Esophagus squamous epithelium (tissue), 5 donors: ENCODE measurements at places on chromosomes 3 and 15.

DNA sequence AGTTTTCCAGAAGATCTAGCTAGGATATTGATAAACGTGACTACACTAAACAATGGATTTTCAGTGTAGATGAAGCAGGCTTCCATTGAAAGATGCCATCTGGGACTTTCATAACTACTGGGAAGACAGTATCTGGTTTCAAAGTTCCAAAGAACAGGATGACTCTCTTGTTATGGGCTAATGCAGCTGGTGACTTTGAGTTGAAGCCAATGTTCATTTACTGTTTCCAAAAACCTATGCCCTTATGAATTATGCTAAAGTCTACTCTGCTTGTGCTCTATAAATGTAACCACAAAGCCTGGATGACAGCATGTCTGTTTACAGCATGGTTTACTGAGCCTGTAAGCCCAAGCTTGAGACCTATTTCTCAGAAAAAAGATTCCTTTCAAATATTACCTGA lies 245.4 kb downstream of the GBE1 start:
- DNase-seq = no peak

- DNase-seq = no peak
Observed at GRCh38 chr3:13480340-13481318, 523 bp downstream of the HDAC11 start.

GRCh38 chr15:60392601-60392985 lies 5.2 kb downstream of the ANXA2 start:
- no peak for DNase-seq

- DNase-seq = no peak
Observed at GRCh38 chr3:143121241-143122088, 1.9 kb downstream of the CHST2 start.

GRCh38 chr3:158728851-158729250 lies 3.4 kb downstream of the RARRES1 start:
- DNase-seq = no peak

DNA sequence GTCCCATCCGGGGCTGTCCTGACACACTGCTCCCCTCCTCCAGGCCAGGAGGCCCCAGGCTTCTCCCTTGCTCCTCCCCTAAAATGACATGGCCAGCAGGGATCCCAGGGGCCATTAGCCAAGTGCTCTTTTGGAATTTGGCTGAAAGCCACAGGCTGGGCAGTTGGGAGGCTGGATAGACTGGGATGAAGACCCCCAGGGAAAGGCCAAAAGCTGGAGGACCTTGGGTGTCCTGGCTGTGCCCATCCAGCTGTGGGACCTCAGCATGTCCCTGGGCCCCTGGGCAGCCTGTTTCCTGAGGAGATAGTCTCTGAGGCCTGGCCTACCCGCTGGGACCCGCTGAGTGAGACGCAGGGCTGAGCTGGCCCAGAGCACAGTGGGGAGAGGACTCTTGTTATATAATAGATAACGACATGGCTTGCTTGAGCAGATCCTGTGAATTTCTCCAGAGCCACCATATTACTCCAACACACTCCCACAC lies 5.7 kb upstream of the PDE8A start:
- DNase-seq = no peak

DNA sequence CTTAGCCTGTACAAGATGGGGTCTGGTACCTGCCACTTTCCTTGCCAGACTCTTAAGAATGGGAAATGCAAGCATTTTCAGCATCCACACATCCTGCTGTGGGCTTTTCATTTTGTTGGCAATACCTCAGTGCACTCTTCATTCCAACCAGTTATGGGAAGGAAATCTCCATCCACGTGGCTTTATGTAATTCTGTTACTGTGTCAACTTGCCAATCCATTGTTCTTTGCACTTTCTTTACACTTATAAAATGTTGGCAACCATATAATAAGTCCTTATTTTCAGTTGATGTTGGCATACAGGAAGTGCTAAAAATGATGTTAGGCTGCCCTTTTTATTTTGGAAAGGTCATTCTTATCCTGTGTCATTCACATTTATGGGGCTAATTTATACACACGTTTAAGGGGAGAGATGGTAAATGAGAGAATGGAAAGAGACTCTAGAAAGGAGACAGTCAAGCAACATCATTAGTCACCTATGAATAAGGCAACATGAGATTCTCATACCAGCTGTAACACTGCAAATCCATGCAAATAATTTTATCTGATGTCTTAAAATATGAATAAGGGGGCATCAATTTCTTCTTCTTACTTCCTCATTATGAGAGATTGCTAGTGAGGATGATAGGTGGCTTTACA lies 238.7 kb downstream of the CHST2 start:
- no peak for DNase-seq

DNA sequence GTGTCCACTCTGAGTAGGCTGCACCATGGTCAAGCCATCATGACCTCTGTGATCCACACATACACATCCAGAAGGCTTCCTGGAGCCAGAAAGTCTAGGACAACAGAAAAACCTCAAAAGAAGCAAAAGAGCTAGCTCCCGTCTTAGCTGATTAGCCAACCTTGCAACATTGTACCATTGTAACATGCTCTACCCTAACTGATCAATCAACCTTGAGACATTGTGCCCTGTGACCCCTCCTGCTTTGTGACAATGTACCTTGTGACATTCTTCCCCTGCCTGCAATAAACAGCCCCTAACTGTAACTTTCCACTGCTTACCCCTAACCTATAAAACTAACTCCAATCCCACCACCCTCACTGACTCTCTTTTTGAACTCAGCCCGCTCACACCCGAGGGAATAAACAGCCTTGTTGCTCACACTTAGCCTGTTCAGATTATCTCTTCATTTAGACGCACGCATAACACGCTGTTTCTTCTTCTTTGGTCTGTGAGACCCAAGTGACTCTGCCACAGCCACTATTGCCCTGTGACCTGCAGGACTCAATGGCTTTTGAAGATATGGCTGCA lies 1104.6 kb downstream of the OTOL1 start:
- no peak for DNase-seq

DNA sequence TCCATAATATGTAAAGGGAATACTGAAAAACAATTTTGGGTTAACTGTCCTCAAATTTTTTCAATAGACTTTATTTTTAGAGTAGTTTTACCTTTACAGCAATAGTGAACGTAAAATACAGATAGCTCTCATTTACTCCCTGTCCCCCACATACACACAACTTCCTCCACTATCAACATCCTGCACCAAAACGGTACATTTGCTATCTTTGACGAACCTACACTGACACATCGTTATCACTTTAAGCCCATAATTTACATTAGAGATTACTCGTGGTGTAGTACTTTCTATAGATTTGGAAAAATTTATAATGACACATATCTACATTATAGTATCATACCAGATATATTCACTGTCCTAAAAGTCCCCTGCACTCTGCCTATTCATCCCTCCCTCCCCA lies 16.9 kb upstream of the P2RY1 start:
- DNase-seq = no peak

GRCh38 chr15:83695901-83696425 lies 42.0 kb downstream of the ADAMTSL3 start:
- no peak for DNase-seq

GRCh38 chr3:60854791-60855190 lies 396.5 kb downstream of the FHIT start:
- DNase-seq = no peak

DNA sequence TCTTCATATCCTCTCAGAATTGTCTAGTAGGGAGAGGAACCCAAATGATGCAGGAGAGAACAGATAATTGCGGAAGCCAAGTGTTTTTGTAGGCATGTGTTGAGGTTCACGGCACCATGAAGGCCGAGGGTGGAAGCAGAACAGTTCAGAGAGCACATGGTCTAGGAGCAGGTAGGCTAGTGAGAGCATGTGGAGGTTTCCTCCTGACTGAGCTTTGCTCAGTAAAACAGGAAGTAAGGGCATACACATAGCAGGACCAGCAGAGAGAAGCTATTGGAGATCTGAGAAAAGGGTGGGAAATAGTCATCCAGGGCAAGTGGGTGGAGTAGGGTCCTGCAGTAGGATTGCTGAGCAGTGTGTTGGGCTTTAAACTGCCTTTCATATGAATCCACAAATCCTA lies 491.1 kb downstream of the FHIT start:
- DNase-seq = no peak

DNA sequence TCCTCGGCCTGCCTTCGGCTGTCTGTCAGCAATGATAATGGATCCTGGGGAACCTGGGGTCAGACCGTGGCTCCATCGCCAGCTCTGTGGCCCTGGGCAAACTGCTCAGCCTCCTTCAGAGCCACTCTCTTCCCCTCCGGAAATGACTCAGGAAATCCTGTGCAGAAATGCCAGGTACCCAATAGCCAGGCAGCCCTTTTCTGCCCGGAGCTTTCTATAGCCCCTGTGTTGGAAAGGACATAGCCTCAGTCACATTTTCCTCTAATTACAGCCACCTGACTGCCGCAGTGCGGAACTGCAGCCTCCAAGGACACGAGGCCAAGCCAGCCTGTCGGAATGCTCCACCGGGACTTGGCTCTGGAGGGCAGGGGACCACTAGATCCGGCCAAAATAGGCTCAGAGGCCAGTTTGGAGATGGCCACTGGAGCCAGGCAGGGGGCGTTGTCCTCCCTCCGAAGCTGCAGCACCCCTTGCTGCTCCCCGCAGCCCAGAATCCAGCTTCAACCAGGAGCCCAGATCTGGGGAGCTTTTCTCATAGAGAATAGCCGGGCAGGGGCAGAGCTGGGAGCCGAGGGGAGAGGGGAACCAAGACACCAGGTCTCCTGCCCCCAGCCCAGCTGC lies 11.6 kb upstream of the ZXDC start:
- DNase-seq = no peak

DNA sequence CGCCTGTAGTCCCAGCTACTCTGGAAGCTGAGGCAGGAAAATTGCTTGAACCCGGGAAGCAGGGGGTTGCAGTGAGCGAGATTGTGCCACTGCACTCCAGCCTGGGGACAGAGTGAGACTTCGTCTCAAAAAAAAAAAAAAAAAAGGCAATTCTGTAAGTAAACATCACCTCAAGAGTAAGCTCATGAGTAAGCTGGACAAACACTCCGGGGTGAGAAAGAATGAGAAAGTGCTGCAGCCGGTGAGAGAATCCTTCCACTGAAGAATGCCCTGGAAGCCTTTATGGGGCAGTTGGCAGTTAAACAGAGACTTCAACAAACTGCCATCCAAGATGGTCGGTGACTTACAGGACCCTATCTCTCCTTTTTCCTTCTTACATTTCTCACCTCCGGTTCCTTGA lies 47.5 kb downstream of the FEZF2 start:
- DNase-seq = no peak

DNA sequence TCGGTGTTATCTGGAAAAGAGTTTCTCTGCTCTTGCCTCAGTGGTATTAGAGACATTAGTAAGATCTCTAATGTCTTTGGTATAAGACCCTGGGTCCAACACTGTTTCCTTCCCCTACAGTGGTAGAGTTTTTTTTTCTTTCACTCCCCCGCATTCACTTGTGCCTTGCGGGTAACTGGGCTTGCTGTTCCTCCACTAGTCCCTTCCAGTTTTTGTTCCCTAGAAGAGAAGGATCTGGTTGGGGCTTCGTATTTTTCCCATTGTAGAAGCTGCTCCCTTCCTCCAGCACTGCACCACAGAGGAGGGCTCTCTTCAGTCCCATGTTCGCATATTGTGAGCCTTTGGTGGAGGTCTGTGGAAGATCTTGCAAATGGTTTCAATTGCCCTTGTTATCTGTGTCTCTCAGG lies 13.7 kb downstream of the CTDSPL2 start:
- DNase-seq = no peak

GRCh38 chr3:29804044-29804443 lies 523.2 kb downstream of the RBMS3 start:
- no peak for DNase-seq

- no peak for DNase-seq
Observed at GRCh38 chr3:9809239-9809614, 835 bp upstream of the TTLL3 start.

GRCh38 chr15:79990997-79991334 lies 20.0 kb upstream of the BCL2A1 start:
- no peak for DNase-seq

GRCh38 chr3:99972380-99973104 lies 141.8 kb downstream of the FILIP1L start:
- DNase-seq = no peak

DNA sequence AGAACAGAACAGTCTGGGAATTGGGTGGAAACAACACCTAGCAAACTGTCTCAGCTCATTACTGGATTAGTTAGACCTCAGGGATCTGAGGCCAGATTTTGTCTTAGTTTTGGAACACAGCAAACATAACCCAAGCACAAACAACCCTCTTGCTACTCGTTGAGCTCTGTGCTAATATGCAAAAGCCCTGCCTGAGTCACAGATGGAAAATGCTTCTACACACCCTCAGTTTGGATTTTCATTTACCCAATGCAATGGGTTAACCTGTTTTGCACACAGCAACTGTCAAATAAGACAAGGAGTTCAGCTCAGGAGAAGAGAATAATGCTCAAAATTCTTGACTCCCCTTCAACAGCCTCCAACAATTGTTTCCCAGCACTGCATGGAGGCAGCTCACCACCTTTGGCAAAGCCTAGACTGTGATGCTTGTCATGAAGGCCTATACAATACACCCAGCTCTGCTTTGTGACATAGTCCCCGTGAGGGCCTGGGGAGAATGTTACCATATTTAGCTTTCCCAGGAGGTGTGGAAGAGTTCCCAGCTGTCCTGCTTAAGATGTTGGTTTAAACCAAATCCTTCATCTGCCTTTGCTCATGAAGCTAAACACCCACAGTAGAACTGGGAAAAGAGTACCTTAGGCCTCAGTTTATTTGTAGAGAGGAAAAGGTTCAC lies 68.9 kb upstream of the MNS1 start:
- no peak for DNase-seq

DNA sequence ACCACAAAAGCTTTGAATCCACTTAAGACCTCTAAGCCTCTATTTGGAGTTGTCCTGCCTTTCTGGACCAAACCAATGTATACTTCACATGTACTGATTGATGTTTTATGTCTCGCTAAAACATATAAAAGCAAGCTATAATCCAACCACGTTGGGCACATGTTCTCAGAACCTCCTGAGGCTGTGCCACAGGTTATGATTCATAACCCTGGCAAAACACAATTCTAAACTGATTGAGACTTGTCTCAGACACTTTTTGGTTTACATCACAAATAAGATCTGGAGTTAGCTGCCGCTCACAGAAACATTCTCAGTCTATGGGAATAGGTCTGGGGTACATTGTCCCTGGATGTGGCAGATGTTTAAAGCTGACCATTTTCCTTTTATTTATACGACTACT lies 53.4 kb upstream of the EPHA6 start:
- DNase-seq = no peak

GRCh38 chr3:27342267-27342666 lies 26.9 kb downstream of the NEK10 start:
- no peak for DNase-seq
